ENCODE measurements at places on chromosomes 7 and 10.

- DNase-seq = no peak
Observed at GRCh38 chr10:124176349-124177179, 83.2 kb upstream of the CHST15 start.

GRCh38 chr10:110842326-110842904, 29.3 kb upstream of the PDCD4 start:
- peak; percentile 28 for DNase-seq

- DNase-seq = no peak
Observed at GRCh38 chr10:35762311-35763030, 120.4 kb upstream of the FZD8 start.

DNA sequence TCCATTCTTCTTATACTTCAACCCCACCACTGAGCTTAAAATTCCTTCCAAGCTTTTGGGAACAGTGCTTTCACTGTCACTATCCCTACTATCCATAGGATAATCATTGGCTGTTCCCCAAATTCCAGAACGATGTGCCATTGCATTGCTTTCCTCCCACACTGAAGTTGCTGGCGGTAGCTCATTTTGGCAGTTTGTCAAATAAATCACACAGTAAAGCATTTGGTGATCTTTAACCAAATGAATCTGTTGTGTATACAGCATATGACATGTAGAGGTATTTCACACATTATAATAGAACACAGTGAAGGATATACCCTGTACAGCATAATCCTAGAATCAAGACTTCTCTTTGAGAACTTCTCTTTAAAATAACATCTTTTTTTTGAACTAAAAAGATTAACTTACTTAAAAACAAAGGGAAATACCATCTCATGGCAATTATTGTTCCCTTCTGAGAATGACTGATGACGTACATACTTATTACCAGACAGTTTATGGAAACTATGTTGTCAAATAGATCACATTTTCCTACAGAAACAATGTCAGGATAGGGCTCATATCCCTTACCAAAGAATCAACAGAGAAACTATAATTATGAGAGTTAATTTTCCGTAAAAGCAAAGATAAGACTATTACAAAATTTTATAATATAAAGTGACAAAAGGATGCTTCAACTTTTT, 93.6 kb downstream of the CTNNA3 start:
- no peak for DNase-seq

DNA sequence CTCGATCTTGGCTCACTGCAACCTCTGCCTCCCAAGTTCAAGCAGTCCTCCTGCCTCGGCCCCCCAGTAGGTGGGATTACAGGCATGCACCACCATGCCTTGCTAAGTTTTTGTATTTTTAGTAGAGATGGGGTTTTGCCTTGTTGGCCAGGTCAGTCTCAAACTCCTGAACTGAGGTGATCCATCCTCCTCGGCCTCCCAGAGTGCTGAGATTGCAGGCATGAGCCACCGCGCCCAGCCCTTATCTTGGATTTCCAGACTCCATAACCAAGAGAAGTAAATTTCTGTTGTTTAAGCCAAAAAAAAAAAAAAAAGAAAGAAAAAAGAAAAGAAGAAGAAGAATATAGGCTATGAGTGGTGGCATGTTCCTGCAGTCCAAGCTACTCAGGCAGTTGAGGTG, 53.3 kb upstream of the RABGEF1 start:
- DNase-seq = no peak

DNA sequence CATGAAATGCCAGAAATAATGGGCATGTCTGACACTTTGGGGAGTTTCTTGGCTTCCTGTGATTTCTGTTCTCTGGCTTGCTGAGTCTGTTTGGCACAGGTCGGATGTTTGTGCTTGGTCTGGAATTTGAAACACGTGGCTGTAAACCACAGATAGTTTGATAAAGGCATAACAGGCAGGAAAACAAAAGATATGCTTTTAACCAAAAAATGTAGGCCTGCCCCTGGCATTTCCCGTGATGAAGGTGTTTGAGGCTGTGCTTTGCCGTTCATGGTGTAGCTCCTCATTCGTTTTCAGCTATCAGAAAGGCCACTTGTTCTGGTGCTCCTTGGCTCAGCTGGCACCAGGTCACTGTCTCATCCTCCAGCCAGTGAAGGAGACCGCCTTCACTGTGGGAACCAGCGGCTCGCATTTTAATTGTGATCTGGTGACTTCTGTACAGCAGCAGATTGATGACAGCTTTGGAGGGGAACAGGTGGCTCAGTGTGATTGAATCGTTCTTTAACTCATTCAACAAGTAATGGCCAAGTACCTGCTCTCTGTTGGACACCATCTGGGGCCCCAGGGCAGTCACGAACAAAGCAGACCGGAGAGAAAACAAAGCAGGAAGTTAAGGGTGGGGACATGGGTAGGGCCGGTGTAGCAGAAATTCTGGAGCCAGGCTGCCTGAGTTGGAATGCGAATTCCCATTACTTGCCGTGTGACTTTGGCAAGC, 111.5 kb downstream of the CCNY start:
- peak; percentile 68 for DNase-seq

DNA sequence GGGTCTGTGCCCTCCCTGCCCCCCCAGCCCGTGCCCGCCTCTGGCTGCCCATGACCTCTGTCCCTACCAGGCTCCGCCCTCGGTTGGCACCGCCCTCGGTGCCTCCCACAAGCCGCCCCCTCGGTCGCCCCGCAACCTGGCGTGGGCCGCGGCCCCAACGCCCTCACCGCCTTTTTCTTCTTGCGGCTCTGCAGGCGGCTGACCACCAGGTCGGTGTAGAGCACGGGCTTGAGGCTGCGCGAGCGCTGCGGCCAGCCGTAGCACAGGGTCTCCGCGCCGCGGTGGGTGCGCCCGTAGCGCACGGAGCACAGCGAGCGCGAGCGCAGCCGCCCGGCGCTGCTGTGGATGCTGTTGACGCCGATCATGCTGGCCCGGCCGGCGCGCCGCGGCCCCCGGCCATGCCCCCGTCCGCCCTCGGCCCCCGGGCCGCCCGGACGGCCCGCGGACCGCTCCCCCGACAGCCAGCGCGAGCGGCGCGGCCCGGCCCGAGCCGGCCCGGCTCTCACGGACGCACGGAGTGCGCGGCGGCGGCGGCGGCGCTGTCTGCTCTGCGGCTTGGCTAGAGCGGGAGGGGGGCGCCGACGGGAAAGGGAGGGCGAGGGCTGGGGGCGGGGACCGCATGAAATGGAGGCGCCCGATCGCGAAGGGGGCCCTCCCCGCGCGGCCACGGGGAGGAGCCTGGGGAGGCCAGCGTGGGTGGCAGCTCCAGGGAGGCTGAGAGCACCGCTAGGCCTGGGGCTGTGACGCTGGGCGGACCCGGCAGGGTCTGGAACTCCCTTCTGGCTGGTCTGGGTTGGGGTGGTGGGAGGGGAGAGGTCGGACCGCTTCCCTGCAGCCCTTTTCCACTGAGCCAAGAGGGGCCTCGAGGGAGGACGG, 9.6 kb downstream of the PSD start:
- no peak for DNase-seq

DNA sequence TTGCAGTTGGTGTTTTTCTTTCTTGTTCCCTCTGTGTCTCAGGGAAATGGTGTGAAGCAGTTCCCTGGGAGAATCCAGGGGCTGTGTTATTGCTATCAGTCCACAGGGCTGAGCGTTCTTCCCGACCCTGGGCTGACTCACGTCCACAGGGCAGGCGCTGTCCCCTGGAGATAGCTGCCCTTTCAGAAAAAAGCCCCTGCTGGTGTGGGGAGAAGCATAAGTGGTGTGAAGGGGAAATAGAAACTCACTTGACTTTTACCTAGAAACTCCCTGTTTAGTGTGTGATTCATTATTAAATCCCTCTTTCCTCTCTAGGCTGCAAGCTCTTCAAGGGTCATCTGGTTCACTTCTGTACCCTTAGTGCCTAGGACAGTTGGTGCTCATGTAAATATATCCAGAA, 63.3 kb upstream of the SMNDC1 start:
- DNase-seq = no peak

DNA sequence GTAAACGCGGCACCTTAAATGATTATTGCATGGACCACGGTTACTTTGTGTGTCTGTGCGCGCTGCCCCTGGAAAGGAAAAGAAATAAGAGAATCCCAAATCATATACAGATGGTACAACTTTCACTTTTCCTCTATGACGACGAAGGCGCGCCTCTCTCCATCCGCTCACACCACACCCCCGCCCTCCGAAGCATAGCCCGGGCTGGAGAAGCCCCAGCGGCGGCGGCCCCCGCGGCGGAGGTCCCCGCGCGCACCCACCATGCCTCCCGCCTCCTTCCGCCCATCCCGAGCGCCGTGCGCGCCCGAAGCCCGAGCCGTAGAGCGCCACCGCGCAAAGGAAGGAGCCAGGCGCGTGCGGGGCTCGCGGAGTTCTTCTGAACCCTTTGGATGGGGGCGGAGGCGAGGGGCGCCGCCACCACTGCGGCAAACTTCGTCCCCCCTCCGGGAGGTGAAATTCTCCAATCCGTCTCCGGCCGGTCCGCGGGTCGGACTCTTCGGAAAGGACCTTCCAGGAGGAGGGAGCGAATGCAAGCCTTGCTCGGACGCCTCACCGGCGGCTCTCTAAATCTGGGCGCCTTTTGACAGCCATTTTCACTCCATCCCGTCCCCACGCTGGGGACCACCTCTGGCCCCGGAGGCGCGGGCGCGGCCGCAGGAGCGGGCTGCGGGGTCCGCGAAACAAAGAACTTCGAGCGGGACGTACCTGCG, 588 bp downstream of the GLI3 start:
- DNase-seq = no peak

DNA sequence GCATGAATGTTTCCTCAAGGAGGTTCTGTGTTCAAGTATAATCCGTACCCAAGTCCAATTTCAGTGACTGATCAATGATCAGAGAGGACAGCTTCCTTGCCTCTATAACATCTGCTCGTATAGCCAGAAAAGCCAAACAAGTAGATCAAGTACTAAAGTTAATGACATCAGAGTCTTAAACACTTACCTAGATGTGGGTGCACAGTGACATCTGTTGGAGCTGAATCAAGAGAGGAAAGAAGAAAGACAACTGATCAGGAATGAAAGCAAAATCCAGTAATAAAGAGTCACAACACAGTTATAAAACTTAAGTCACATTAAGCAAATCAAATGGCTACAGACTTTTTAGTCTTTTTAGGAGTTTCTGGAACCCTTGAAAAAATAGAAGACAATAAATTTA, 236.5 kb downstream of the RELN start:
- DNase-seq = peak; percentile 21

GRCh38 chr7:143289421-143289820, 1.3 kb downstream of the CASP2 start:
- no peak for DNase-seq
